ENCODE measurements at places on chromosomes 2 and 18.

DNA sequence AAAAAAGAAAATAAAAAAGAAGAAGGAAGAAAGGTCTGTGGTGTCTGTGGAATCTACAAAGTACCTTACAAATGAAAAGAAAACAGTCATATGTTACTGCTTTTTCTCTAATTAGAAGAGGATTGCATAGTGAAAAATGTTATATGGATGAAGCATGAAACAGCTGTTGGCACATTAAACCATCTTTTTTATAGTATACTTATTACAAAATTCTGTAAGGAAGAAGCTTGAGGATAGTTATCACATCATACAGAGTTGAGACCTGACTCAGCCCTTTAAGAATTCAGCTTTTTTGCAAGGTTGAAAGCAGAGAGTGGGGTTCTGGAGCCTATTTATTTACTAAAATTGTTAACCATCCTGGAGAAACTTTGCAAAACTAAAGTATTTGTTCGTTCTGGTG is 222.7 kb downstream of the PHLPP1 start:
- H3K4me1 ChIP-seq: peaks cover 14% of the 10 kb centered on the region
- H3K4me3 ChIP-seq: no peak overlapping the region
- no peak overlapping the region for H3K27ac ChIP-seq
- no peak for DNase-seq
- no peaks in the 10 kb centered on the region for H3K36me3 ChIP-seq
- no peaks in the 10 kb centered on the region for H3K27me3 ChIP-seq

GRCh38 chr2:102544182-102544581 is 71.2 kb downstream of the SLC9A4 start:
- no peak for DNase-seq
- no peaks in the 10 kb centered on the region for H3K27me3 ChIP-seq
- H3K4me3 ChIP-seq: no peak overlapping the region

DNA sequence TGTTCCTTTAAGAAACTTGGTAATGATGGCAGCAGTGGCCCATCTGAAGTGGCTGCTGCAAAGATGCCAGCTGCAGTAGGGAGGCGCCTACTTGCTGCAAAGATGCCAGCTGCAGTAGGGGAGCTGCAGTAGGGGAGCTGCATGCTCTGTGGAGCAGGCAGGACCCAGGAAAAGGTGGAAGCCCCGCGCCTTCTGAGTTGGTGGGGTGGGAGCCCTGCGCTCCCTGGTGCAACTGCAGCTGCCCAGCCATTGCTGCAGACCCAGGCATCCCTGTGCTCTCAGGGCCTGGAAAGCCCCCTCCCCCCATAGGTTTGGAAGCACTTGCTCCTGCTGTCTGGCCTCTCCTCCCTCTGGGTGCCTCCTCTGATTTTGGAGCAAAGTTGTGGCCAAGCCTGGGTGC is 155.3 kb downstream of the DPP4 start:
- no peak overlapping the region for H3K4me3 ChIP-seq
- DNase-seq: no peak
- no peaks in the 10 kb centered on the region for H3K36me3 ChIP-seq
- no peak overlapping the region for H3K27ac ChIP-seq

GRCh38 chr2:122341007-122341406 is 585.6 kb downstream of the TSN start:
- no peak for DNase-seq
- H3K27ac ChIP-seq: no peak overlapping the region
- no peaks in the 10 kb centered on the region for H3K27me3 ChIP-seq
- no peaks in the 10 kb centered on the region for H3K36me3 ChIP-seq
- no peak overlapping the region for H3K4me3 ChIP-seq

- no peak overlapping the region for H3K27ac ChIP-seq
- no peak for DNase-seq
- no peaks in the 10 kb centered on the region for H3K27me3 ChIP-seq
- peaks cover 6% of the 10 kb centered on the region for H3K4me1 ChIP-seq
- no peaks in the 10 kb centered on the region for H3K36me3 ChIP-seq
These were observed 6.7 kb downstream of the KLF7 start for GRCh38 chr2:207159002-207159401.

GRCh38 chr2:143390171-143390570 is 261.0 kb downstream of the ARHGAP15 start:
- H3K27ac ChIP-seq: no peak overlapping the region
- H3K4me3 ChIP-seq: no peak overlapping the region
- H3K36me3 ChIP-seq: no peaks in the 10 kb centered on the region
- H3K4me1 ChIP-seq: no peaks in the 10 kb centered on the region
- no peak for DNase-seq

DNA sequence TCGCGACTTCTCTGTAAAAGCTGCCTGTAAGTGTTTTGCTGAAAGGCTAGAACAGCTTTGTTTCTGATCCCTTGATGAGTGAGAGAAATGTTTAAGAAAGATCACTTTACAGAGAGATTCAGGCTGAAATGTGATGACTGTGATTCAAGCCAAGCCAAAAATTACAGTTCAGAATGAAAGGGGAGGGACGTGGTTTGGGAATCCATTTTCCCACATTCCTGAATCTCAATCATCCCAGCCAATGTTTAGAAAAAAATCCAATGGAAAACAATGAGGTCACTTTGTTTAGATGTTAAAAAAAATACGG is 416.7 kb downstream of the ARHGAP15 start:
- H3K4me3 ChIP-seq: no peak overlapping the region
- H3K36me3 ChIP-seq: no peaks in the 10 kb centered on the region
- H3K27ac ChIP-seq: no peak overlapping the region
- H3K27me3 ChIP-seq: no peaks in the 10 kb centered on the region
- no peak for DNase-seq

DNA sequence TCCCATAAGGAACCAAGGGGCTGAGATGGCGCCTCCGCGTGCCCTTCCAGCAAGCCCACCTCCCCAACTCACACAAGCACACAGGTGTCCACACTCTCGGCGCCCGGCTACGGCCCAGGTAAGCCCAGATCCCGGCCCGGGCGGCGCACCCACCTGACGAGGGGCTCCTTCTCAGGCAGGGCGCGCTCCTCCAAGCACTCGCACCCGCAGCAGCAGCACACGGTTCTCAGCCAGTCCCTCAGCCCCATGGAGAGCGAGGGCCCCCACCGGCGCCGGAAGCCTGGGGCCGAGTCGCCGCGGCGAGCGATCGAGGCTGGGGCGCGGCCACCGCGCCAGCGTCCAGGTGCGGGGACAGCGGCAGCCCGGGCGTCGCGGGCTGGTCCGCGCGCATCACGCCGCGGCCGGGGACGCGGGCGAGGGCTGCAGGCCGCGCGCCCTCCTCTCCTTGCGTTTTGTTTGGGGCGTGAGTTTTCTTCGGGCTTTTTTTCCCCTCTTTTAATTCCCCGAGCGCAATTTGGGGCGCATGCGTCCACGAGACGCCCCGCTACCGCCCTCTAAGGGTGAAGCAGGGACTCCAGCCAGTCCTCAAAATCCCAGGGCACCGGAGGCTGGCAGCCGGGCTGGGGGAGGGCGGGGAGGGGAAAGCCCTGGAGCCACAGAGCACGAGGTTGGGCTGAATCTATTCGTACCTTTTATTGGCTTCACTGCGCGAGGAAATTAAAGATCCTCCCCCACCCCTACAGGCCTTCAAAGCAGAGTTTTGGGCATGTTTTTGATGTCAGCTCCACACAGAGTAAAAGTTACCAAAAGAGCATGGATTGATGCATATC is at the start of gene MREG:
TSS of gene MREG (minus strand) at position 472 of the 830 bp plus-strand sequence. CDS start at position 248, 224 bp downstream.
- DNase-seq: peak; percentile 92
- peaks cover 36% of the 10 kb centered on the region for H3K4me1 ChIP-seq
- no peaks in the 10 kb centered on the region for H3K36me3 ChIP-seq
- peak within 1 kb of the TSS; percentile 94 for H3K4me3 ChIP-seq

- H3K4me3 ChIP-seq: no peak overlapping the region
- H3K36me3 ChIP-seq: no peaks in the 10 kb centered on the region
- peaks cover 21% of the 10 kb centered on the region for H3K27me3 ChIP-seq
- H3K4me1 ChIP-seq: no peaks in the 10 kb centered on the region
These were observed 505.4 kb downstream of the PLCL1 start for GRCh38 chr2:198309673-198310280.

- H3K36me3 ChIP-seq: no peaks in the 10 kb centered on the region
- H3K27ac ChIP-seq: no peak overlapping the region
- no peak overlapping the region for H3K4me3 ChIP-seq
- no peaks in the 10 kb centered on the region for H3K4me1 ChIP-seq
- DNase-seq: no peak
These were observed 168.3 kb upstream of the POU3F3 start for GRCh38 chr2:104685591-104685990.

Data from MM.1S (cell line).